ENCODE measurements at places on chromosomes 1 and 21. TPM values are rescaled to one million over a fixed set of nuclear protein-coding genes. Genes with fewer than 3 reads are reported as not detected.

- DNase-seq, result no peak
These were observed 118.3 kb upstream of the ATP1A1 start for GRCh38 chr1:116254776-116255175.

GRCh38 chr1:228810878-228811711 is 75.8 kb downstream of the RHOU start:
- no peak for DNase-seq

- no peak for DNase-seq
These were observed 79.3 kb upstream of the RGS2 start for GRCh38 chr1:192729500-192729899.

GRCh38 chr1:56291374-56291919 is 287.9 kb downstream of the PLPP3 start:
- DNase-seq, result peak; percentile 67

- no peak for DNase-seq
These were observed 38.2 kb downstream of the TNFSF4 start for GRCh38 chr1:173168941-173169340.

DNA sequence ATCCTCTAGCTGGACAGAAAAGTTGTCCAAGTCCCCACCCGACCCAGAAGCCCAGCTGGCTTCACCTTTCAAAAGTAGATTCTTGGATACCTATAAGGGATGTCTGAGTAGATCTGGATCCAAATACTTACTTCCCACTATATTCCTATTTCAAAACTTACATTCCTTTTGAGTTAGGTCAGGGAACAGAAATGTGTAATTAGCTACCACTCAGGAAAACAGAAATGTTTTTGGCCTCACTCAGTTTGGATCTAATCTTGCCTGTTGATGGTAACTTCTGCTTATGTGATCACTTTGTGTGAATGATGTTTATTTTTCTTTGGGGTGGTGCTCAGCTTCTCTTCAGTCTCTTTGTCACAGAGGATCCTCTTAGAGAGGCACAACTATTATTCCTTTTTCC is 814.4 kb upstream of the RGS18 start:
- DNase-seq, result no peak

DNA sequence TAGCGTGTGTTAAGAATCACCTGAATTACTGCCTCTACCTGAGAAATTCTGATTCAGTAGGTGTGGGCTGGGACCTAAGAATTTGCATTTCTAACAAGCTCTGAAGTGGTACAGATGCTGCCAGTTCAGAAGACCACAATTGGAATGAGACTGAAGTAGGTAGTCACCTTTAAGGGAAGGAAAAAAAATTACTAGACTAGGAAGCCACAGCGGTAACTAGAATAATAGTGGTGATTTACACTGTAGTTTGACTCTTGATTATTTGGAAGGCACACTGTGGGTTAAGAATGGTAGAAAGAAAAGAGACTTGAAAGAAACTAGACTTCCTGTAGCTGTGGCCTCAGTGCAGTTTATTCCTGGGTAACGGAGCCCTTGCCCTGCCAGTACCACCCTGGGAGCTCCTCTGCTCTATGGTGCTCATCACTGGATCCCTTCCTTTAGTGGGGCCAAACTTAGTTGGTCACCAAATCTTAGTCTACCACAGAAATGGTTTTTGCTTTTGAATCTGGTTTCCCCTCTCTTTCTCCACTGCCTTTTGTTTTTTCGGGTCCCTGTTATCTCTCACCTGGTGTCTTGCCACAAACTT is 43.6 kb downstream of the ARID1A start:
- no peak for DNase-seq

DNA sequence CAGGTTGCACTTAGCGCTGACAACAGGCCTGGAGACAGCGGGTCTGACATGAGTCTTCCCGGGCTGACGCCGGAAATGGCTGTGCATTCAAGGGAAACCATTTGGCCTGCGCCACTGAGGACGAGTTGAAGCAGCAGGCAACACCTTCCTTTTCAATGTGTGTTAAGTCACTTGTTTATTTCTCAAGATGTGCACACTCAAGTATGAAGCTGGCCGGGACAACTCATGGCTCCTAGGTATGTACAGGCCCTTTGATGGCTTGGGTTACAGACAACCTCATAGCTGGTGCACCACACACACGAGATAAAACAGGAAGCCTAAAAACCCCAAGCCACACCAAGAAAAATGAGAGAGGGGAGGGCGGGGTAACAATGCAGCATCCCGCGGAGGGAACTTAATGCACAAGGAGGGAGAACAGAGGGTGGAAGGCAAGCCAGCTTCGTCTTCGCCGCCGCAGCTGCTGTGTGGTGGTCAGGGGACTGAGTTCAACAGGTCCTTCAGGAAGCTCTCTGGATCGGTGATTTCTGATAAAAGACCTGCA is 118.0 kb upstream of the IFFO2 start:
- no peak for DNase-seq

DNA sequence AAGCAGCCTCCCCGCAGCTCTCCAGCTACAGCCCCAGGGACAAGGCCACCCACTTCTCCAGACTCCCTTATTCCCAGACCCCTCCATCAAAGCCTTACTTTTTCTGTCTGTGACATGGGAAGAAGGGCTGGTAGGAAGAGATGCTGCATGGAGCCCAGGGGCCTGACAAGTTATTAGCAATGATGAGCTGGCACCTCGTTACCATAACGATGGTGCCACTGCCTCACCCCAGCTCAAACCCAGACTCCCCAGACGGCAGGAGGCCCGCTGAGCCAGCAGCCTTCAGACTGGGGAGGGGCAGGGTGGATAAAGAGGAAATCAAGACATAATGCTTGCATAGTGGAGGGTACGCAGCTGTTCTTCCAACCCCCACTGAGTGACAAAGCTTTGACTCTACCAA is 3.3 kb downstream of the DLGAP3 start:
- DNase-seq, result no peak

- no peak for DNase-seq
These were observed at the start of gene RGS18 for GRCh38 chr1:192158181-192158580. Gene RGS18, plus strand, starts transcription at chr1:192158462. Its CDS starts 176 bp downstream, at chr1:192158638.

DNA sequence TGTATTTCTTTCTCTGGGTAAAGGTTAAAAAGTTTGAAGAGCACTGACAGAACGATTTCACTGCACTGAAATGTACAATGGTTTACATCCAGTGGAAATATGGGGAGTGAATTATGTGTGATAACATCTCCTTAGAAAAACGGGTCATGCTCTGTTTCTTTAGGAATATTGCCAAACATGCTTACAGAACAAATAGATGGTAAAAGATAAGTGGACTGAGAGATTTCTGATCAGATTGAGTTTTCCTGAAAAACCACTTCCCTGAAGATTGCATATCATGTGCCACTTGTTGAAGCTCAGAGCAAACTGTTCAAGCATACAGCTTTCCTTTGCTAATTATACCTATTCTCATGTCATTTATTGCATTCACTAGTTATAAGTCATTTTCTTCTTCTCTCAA is 29.9 kb upstream of the DISP1 start:
- DNase-seq, result no peak

DNA sequence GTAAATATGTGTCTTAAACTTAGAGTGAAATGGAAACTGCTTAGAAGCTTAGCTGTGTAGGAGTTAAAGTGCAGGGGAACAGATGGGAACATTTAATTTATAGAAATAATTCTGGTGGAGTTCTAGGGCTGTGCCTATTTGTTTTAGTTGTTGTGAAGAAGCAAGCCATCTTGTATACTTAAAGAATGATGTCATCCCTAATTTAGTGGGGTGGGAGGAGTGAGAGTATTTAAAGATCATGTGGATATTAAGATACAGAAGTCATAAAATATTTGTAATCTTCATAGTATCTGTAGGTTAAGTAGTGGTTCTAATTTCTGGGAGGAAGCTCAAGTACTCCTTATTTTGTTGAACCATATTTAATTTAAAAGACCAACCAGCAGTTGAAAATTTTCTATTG is 41.5 kb downstream of the BACH1 start:
- DNase-seq, result no peak

The PRDM16 gene
- 15.9 TPM for total RNA-seq

The TFF3 gene
- 2.1 TPM for total RNA-seq

The UTS2 gene
- total RNA-seq, result not detected

The CC2D1B gene
- total RNA-seq, result 12.8 TPM

The LHX8 gene
- not detected for total RNA-seq

The DMBX1 gene
- not detected for total RNA-seq

The DOCK7 gene
- 11.6 TPM for total RNA-seq
